Activated CD4-positive, alpha-beta T cell treated with anti-CD3 and anti-CD28 coated beads, Interleukin-2, amount 10 ng/mL, durations not matched to agents 7 days and 5 days (primary cell): ENCODE measurements at places on chromosomes 16 and 17. TPM values are rescaled to one million over a fixed set of nuclear protein-coding genes. Genes with fewer than 3 reads are reported as not detected.

MTMR4 gene
- total RNA-seq: 55.9 TPM

CHD9NB gene
- 0.27 TPM for total RNA-seq

- DNase-seq: no peak
These were observed 105.0 kb downstream of the TANGO6 start for GRCh38 chr16:68948230-68948910.

DNA sequence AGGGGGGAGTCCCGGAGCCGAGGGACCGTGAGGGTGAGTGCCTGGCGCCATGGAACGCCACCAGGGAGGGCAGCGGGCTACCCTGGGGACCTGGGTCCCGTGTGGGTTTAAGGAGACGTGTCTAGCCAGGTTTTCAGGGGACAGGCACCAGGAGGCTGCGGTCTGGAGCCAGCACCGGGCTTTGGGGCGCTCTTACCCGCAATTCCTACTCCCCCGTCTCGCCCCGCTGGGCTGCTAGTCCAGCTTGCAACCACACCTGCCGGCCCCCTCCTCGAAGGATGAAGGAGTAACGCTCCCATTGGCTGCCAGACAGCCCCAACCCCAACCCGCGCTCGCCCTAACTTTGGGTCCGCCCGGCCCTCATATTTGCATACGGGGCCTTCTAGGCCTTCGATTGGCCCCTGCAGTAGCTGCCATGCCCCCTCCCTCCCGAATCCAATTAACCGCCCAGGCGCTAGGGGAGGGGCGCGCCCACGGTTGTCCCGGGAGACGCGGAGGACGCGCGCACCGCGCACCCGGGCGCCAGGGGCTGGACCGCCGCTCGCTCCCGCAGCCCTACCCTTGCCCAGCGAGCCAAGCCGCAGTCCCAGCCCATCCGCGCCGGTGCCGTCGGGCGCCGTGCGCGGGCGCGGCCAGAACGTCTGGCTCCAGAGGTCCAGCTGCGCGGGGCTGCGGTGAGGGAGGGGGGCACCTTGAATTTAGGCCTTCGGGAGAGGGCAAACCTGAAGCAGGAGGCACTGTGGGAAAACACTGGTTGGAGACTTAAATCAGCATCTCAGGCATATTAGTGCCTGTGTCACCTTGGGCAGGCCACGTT is at the start of gene TTLL6:
TSS of gene TTLL6 (minus strand) at position 456 of the 817 bp plus-strand sequence. CDS start at position 299, 157 bp downstream.
- DNase-seq: peak; percentile 87

COG8 gene
- total RNA-seq: 31.5 TPM

DNA sequence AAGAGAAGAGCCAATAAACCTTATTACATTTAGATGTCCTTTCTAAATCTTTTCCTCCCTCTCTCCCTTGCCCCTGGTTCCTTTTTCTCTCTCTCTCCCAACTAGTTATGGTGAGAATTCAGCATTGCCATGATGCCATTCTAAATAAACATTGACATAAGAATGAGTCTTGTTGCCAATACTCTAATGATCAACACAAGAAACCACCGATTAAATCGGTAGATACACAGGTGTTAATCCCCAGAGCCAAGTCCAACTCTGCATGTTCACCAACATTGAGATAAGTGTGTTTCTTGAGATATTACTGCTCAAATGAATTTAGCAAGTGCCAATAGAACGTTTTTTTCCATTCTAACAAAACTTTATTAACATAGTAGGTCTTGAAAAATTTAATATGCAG is 412.1 kb downstream of the KCNJ2 start:
- no peak for DNase-seq

GRCh38 chr17:17613708-17614114 is 22.2 kb upstream of the PEMT start:
- peak; percentile 66 for DNase-seq

DNA sequence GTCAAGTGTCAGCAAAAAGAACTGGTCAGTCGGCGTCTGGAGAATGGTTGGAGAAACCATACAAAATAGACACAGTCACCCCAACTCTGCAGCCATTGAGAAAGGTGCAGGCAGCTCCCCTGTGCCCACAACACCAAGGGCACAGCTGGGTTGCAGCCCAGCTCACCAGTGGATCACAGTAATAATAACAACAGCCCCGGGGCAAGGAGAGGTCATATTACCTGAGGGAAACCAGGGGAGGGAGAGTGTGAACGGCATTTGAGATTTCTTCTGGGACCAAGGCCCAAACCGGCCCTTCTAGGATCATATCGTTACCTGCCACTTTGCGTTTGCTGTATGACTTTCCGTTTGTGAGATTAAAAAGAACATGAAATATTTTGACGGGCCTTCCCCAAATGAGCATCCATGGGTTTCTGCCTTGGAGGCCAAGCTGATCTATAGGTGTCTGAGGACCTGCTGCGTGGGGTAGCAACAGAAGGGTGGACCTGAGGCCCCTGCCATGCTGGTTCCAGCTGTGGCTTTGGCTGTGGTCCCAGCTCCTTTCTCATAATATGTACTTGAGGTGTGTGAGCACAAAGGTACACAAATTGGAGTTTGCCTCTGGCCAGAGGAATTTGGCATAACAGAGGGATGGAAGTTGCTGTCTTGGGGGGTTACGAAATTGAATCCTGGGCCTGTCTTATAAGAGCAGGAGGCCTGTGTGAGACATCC is 154.6 kb downstream of the CMIP start:
- no peak for DNase-seq

DNA sequence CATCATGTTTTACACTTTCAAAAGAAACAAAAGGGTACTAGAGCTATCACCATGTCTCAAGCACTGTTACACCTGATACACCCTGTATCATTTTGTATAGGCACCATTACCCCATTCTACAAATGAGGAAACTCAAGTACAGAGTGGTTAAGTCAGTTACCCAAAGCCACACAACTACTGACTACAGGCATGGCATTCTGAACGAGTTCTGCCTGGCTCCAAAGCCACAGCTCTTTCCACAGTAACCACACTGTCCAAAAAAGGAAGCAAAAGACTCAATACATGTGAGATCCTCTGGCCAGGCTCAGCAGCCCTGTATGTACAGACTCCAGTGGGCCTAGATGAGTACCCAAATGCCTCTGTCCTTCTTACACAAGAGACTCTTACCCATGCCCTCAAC is 4.7 kb downstream of the DYNC1LI2 start:
- peak; percentile 62 for DNase-seq

GRCh38 chr16:70364399-70364798 is 17.7 kb downstream of the DDX19A start:
- no peak for DNase-seq

GRCh38 chr16:67661101-67661761 is 471 bp downstream of the PARD6A start:
- no peak for DNase-seq

DNA sequence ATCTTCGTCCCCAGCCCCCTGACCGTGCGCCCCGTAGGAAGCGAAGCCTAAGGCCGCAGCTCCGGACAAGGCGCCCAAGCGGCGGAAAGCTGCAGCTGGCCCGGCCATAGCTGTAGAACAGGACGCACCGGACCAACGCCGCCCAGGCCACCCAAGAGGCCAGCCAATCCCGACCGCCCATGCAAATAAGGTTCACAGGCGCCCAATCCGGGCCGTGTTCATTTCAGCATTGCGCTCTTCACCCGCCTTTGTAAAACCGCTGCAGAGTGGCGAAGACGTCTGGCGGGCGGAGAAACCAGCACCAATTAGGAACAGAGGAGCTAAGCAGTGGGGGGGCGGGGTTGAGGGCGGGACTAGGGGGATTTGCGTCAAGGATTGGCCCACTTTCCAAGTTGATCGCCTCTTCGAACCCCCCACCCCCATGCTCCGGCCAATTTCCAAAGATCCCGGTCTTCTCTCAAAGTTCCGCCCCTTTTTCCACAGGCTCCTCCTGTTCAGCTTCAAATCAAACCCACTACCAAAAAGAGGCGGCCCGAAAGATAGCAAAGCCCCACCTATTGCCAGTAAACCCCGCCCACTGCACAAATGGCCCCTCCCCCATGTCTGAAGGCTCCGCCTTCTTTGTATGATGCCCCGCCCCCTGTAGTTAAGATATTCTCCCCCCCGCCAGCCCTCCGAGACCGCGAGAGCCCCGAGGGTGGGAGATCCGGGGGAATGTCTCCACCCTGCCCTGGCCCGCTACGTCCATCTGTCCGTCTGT is at the start of gene TMEM256:
TSS of gene TMEM256 (minus strand) at position 121 of the 760 bp plus-strand sequence. CDS start at position 108, 13 bp downstream.
- DNase-seq: peak; percentile 98

- DNase-seq: no peak
These were observed 63.8 kb downstream of the GSG1L start for GRCh38 chr16:27999687-28000086.

DNA sequence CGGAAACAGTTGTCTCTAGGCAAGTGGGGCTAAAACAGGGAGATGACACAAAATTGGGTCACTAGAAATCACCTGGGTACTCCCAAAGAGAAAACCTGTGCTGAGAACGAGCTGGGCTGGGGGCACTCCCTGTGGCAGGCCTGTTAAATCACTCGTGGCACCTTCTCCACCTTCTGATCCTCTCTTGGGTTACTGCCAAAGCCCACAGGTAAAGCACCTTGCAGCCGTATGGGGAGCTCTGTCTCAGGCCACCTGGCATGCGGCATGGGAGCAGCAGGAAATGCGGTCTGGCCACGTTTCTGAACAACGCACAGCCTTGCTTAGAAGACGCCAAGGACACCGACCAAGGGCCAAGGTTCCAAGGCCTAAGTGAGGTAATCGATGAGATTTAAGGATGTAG is 21.5 kb upstream of the ICAM2 start:
- DNase-seq: no peak

- DNase-seq: peak; percentile 49
These were observed 12.2 kb downstream of the PRKCB start for GRCh38 chr16:23847948-23848347.

DNA sequence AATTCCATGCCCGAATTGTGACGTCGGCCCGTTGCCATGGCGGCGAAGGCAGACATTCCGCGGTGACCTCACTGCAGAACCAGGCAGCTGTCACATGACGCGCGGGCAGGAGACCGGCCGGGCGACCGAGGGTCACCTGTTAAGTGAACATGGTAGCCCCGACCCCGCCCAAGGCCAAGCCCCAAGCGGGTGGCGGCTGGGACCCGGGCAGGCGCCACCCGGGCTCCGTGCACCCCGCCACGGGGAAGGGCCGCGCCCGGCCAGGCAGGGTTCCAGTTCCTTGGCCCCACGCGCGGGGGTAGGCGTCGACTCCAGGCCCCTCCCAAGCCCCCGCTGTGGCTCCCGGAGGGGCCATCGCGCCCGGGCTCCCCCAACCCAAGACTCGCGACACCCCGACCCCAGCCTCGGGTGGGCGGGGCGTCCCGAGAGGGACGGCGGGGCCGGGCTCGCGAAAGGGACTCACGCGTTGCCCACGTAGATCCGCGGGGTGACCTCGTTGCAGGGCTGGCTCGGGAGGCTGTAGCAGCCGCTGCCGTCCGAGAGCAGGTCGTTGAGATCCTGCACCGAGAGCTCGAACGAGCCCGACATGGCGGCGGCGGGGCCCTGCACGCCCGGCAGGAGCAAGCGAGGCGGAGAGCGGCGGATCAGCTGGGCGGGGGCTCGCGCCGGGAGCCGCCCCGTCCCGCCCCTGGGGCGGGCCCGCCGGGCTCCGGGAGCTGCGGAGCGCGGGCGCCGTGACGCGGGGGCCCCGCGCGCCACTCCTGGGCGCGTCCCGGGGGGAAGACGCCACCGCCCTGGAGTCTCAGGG is at the start of gene DUSP3:
TSS of gene DUSP3 (minus strand) at position 641 of the 808 bp plus-strand sequence. CDS start at position 588, 53 bp downstream.
- peak; percentile 70 for DNase-seq

DNA sequence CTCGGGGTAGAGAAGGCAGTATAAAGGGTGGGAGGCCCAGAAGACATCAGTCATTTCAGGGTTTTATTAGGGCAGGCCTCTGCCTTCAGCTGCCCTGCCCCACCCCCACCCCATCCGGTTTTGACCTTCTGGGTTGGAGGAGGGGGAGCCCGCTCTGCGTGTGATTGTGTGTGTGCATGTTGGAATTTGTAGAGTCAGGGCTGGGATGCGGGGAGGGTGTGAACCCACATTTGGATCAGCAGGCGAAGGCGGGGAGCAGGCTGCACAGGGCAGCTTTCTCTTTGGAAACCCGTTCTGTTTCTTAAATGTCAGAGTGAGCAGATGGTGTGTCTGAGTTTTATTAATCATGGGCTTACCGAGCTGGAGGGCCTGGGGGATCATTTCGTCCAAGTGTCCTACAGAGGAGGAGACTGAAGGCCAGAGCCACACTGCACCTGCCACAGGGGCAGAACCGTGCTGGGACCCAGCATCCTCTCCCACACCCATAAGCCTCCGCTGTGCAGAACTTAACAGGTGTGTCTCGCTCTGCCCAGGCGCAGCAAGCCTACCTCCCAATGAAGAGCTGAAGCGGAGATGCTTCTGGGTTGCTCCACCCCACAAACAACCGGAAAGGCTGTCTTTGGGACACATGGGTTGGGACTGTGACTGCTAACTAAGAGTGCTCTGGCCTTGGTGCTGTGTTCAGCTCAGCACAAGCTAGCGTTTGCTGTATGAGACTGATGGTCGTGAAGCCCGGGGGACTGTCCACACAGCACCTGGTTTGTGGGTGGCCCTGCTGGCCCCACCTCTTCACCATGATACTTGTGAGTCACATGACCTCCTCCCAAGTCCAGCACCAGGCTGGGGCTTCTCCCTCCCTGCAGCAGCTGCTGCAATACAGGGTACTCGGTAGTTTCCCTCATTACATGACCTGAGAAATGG is 70.9 kb upstream of the GSE1 start:
- DNase-seq: no peak

VWA3A gene
- total RNA-seq: 0.15 TPM

NRN1L gene
- 1.5 TPM for total RNA-seq

DNA sequence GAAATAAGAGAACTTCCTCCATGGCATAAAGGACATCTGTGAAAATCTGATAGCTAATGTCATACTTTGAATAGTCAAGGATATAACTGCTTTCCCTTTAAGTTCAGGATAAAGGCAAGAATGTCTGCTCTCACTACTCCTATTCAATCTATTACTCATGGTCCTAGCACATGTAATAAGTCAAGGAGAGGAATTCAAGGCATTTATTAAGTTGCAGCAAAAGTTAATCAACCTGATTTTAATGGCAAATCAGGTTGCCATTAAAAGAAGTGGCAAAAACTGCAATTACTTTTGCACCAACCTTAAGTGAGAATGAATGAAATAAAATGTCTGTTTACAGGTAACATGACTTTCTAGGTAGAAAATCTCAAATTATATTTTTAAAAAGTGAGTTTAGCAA is 225.9 kb downstream of the CNTNAP4 start:
- no peak for DNase-seq

- DNase-seq: no peak
These were observed 374.5 kb upstream of the MON1B start for GRCh38 chr16:76816475-76816874.

DNA sequence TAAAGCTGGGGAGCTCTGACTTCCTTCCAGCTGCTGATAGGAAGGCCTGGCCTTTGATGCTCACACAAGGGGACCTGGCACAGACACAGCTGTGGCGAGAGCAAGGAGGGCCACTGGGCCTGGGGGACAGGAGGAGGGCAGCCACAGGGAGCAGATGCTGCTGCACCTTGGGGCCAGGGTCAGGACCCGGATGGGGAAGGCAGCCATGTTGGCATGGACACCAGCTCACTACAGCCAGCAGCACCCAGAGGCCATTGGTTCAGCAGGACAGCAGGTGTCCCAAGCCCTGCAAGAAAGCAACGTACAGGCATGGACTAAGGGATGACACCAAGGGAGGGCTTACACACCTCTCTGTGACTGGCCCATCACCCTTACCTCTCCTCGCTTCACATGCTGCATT is 8.0 kb upstream of the RNF112 start:
- DNase-seq: no peak

CMTM4 gene
- total RNA-seq: 0.73 TPM
